Mesendoderm (in vitro differentiated cells): ENCODE measurements at places on chromosomes 1 and 21.

GRCh38 chr21:39529026-39529425 lies 77.3 kb downstream of the SH3BGR start:
- DNase-seq, result peak; percentile 26

DNA sequence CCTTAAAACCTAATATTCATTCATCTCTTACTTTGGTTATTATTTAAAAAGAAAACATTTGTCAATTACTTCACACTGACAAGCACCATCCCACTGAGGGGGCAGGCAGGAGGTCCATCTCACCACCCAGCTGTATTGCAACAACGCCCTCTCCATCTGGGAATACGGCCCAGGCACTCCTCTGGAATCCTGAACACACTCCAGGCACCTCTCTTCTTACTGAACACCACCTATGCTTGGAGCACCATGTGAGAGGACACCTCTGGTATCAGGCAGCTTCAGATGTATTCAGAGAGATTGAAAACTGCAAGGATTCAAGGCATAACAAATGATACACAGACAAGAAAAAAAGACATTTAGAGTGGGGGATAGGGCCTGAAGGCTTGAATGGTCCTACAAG lies 147.1 kb downstream of the CACNA1E start:
- no peak for DNase-seq

- peak; percentile 87 for DNase-seq
Observed at GRCh38 chr21:29372063-29372802, 73.5 kb downstream of the BACH1 start.

- DNase-seq, result no peak
Observed at GRCh38 chr21:28196981-28197380, 795.7 kb downstream of the LTN1 start.

GRCh38 chr1:164320790-164321731 lies 237.9 kb upstream of the PBX1 start:
- peak; percentile 60 for DNase-seq

DNA sequence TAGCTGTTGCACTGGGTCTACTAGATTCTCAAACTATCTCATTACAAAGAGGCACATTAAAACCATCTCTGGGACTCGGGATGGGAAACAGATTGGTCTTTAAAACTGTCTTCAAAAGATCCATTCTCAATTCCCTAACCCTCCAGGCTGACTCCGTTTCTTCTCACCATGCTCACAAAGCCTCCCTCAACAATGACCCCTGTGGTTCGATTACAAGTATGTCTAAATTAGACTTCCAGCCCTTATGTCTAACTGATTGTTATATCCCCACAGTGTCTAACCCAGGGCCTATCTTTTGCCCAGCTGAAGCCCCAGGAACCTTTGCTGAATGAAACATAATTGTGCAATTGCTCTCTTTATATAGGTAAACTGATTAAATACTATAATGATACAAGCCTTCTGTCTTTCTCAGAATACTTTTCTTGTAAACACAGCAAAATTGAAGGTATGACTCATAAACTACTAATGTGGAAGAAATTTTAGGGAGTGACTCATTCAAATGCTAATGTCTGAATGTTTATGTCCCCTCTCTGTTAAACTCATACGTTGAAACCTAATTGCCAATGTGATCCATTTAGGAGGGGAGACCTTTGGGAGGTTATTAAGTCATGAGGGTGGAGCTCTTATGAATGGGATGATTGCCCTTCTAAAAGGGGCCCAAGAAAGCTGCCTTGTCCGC lies 65.6 kb upstream of the DAB1 start:
- peak; percentile 65 for DNase-seq

GRCh38 chr1:170617591-170618330 lies 46.2 kb upstream of the PRRX1 start:
- no peak for DNase-seq

DNA sequence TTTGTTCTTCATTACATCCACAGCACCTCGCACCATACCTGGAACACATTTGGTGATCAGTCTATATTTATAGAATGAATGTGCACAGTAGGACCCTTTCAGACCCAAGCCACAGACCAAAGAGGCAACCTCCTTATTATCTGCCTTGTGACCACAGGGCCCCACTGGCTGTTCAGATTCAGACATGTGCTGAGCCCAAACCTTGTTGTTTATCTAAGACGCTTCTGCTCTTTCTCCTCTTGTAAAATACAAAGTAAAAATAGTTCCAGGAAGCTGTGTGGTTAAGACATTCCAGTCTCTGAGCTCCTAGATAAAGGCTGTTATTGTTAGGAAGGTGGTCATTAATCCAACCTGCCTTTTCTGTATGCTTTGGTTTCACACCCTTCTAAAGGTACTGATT lies 3.6 kb upstream of the SCMH1 start:
- no peak for DNase-seq

- DNase-seq, result peak; percentile 86
Observed at GRCh38 chr21:42220138-42220701, 1.3 kb downstream of the ABCG1 start.

GRCh38 chr1:53552146-53552861 lies 93.1 kb downstream of the DMRTB1 start:
- no peak for DNase-seq

GRCh38 chr1:25989440-25990234 lies 8.2 kb downstream of the PAFAH2 start:
- no peak for DNase-seq

DNA sequence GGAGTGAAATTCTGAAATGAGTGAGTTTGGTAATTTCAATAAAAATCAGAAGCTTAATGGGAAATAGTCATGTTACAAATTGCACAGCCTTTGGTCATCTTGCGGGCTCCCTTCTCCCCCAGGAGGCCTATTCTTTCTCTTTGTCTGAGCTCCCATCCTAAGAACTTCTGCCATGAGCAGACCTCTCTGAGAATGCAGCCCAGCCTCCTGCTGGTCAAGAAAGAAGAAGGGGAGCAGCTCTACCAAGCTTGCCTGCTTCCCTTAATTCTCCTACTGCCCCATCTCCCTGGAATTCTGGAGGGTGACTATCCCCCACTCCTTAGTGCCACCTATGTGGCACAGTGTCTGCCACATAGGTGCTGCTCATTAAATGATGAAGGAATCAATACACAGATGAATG lies 300.7 kb upstream of the DAB1 start:
- peak; percentile 38 for DNase-seq

DNA sequence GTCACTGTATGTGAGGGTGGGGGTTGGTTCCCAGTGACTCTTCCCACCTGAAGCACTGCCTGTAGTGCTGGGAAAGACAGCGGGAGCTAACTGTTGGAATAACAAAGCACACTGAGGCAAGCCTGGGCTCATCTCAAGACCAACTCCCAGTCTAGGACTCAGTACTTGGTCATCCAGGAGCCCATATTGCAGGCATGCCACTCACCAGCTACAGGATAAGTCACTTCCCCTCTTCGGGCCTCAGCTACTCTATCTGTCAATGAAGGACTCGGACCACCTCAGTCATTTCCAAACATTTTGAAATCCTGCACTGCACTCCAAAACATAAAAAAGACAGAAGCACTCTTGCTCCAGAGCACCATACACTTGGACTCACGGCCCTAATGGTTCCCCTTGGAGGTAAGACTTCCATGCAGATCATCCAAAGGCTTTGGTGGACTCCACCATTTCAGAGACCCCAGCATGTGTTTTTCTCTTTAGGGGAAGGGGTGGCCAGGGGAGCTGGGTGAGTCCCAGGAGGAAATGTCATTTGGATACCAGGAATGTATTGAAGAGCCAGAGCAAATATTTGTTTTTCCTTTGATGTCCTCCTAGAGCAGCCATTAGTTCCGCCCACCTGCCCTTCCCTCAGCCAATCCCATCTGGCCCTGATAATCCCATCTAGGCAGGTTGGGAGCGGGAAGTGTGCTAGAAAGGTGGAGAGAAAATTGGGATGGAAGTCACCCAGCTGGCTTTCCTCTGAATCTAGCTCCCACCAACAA lies 3.1 kb downstream of the NUAK2 start:
- DNase-seq, result peak; percentile 63

DNA sequence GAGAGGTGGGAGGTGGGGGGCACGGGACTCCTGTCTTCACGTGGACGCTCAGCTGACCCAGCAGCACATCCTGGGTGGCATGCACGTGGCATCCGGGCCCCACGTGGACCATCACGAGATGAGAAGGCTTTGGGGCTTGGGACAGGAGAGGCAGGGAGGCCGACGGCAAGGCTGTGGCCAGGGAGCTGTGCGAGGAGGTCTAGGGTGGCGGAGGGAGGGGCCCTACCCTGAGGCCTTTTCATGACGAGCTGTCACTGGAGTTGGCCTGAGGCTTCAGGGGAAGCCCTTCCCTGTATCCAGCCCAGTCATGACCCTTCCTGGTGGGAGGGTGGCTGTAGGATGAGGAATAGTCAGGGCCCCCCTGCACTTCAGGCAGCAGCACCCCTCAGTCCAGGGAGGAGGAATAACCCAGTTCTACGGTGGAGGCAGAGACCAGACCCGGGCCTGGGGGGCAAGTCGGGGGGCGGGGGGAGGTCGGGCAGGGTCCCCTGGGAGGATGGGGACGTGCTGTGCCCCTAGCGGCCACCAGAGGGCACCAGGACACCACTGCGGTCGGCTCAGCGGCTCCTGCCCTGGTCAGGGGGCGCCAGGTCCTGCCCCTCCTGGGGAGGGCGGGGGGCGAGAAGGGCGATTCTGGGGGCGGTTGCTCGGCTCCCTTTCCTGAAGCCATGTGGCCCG lies 2.0 kb upstream of the PERM1 start:
- DNase-seq, result peak; percentile 20

- DNase-seq, result no peak
Observed at GRCh38 chr1:164725401-164725800, 166.4 kb downstream of the PBX1 start.

GRCh38 chr1:229368347-229368746 lies 25.5 kb upstream of the CCSAP start:
- DNase-seq, result no peak

DNA sequence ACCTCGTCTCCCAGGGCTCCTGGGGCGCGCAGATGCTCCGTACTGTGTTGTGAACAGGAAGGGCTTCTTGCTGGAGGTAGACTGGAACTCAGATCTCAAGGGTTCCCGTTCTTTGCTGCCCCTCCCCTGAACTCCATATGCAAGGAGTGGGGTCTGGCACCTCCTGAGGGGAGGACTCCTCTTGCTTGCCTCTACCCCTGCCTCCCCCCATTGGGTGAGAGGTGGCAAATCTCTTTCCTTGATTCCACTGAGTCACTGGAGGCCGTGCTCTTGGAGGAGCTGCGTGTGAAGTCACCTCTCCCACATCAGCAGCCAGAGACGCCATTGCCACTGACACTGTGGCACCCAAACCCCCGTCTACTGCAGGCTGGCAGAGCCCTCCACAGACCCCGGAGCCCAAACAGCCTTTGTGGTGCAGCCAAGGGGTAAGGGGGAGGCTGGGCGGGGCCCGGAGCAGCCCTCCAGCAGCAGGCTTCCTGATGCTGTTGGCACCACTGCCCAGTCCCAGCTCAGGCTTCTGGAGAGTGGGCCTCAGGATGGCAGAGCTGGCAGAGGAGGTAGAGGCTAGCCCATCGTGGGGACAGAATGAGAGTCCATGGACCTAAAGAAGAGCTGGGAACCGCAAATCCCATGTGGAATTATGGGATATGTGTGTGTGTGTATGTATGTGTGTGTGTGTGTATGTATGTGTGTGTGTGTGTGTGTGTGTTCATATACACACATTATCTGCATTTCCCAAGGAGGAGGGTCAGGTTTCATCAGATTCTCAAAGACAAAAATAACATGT lies 104.9 kb upstream of the RUNX3 start:
- no peak for DNase-seq

- DNase-seq, result no peak
Observed at GRCh38 chr1:168050307-168050706, 86.4 kb downstream of the GPR161 start.

DNA sequence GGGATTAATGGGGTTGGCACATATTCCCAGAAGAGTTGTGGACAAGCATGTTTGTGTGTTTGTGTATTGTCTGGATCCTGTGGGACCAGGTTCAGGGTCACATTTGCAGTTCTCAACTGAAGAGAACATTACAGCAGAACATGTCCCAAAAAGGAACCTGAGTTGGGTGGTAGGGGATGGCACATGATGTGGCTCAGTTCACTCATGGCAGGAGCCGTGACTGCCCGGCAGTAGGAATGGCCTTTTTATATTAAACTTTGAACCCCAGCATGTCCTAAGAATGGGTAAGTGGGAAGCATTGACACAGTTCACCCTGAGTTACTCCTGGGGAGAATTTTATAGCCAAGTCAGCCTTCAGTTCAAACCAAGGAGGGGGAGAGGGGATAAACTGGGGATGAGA lies 41.3 kb downstream of the CXADR start:
- DNase-seq, result no peak

DNA sequence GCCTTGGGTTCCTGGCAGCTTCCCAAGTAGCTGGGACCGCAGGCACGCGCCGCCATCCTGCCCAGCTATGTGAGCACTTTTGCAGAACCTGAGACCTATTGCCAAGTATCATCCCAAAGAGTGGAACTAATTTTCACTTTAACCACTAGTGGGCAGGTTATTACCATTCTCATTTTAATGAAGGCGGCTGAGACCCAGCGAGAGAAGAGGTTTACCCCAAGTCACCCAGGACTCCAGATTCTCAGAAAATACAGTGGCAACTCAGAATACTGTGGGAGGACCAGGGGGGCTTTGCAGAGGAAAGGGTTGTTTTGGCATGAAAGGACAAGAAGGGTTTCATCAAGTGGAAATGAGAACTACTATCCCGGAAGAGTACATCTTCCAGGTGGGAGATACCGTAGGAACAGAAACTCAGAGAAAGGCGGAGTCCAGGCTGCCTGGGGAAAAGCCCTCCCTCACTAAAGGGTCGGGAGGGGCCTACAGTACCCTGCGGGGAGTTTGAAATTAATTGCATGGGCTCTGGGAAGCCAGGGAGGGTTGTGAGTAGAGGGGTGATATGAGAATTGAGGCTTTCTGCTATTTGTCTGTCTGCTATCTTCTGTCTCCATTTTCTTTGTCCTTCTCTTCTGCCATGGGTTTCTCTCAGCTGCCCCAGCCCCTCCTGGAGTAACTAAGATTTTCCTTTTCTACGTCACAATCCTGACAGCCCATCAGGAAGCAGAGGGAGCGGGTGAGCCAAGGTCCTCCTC lies 7.2 kb upstream of the SEMA4A start:
- DNase-seq, result peak; percentile 87

GRCh38 chr1:79745929-79746328 lies 739.4 kb upstream of the ADGRL4 start:
- no peak for DNase-seq

DNA sequence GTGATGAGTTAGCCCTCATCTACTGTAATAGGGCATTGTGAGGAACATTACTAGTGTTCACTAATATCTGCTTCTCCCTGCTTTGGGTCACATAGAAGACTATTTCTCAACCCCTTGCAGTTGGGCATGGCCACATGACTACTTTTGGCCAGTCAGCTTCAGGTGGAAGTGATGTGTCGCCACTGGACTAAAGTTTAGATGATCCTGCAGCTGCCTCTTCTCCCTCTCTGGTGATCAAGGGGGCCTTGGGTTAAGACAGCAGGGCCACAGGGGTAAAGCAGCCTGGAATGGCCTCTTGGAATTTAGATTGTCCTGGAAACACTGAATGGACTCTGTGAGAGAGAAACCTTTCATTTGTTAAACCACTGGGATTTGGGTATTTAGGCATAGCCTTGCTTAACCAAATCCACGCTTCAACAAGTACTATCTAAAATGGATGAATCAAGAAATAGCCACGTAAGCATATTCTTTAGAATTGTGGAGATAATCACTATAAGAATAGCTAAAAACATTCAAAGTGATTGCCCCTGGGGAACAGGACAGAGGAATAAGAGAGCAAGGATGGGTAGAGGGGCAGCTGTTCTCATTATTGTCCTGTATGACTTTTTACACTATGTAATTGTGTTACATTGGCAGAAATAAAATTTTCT lies 41.2 kb downstream of the OPRD1 start:
- DNase-seq, result no peak

GRCh38 chr1:84620720-84621313 lies 46.6 kb upstream of the CTBS start:
- peak; percentile 91 for DNase-seq
